ENCODE measurements at places on chromosomes 2 and 18. TPM values are rescaled to one million over a fixed set of nuclear protein-coding genes. Genes with fewer than 3 reads are reported as not detected.

- no peak overlapping the region for H3K27ac ChIP-seq
- no peak overlapping the region for H3K4me3 ChIP-seq
- H3K36me3 ChIP-seq: no peaks in the 10 kb centered on the region
These were observed 157.1 kb downstream of the GBX2 start for GRCh38 chr2:236010920-236011685.

DNA sequence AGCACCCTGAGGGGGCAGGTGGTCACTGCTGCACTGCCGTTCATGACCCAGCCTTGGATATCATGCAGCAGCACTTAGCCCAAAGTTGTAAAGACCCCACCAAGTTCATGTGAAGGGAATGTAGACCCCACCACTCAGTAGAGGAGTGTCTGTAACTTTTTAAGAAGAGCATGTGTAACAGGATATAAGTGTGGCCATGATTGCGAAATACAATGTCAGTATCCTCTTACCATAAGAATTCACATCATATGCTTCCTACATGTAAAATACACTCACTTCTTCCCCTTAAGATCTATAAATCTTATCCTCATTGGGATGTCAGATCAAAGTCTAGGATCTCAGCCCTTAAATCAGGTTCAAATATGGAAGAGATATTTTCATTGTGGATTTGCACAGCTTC, 276.9 kb downstream of the PTPRM start:
- no peak for DNase-seq
- H3K27me3 ChIP-seq: no peaks in the 10 kb centered on the region
- no peak overlapping the region for H3K27ac ChIP-seq
- H3K4me3 ChIP-seq: no peak overlapping the region

DNA sequence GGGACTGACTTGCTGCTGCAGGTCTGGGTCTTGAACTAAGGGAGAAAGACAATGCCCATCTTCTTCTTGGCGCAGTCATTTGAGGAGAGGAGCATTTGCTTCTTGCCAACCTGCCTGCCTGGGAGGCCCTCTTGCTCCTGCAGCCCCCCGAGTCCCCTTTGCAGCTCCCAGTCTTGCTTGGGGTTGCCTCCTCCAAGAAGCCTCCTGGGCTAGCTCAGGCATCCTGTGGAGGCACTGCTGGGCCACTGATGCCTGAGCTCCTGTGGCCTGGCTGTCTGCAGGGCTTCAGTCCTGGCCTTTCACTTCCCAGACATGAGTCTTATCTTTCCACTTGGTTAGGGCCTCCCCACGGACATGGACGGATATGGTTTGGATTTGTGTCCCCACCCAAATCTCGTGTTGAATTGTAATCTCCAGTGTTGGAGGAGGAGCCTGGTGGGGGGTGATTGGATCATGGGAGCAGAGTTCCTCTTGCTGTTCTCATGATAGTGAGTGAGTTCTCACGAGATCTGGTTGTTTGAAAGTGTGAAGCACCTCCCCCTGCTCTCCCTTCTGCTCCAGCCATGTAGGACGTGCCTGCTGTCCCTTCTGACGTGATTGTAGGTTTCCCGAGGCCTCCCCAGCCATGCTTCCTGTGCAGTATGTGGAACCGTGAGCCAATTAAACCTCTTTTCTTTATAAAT, 17.3 kb downstream of the HPCAL1 start:
- no peak overlapping the region for H3K27ac ChIP-seq

Gene SETBP1
- 42.4 TPM for total RNA-seq

Gene GPR55
- not detected for total RNA-seq
